ENCODE measurements at places on chromosomes 3 and 15.

- DNase-seq: no peak
Observed at GRCh38 chr3:114958930-114959329, 188.2 kb downstream of the ZBTB20 start.

GRCh38 chr3:123700791-123701722 lies 116.2 kb upstream of the HACD2 start:
- DNase-seq: no peak

DNA sequence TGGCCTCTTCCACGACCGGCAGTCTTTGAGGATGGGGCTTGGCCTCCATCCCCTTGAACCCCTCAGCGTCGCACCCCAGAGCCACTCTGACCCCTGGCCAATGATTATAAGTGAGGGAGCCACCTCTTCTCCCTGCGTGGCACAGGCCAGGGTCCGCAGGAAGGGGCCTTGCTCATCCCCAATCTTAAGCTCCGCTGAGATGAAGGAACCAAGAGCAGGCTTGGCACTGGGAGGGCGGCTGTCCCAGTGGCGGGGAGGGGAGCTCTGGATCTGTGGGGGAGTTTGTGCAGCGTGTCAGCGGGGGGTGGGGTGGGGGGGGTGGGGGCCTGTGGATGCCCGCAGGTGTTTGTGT lies 13.8 kb upstream of the ADPGK start:
- DNase-seq: no peak

DNA sequence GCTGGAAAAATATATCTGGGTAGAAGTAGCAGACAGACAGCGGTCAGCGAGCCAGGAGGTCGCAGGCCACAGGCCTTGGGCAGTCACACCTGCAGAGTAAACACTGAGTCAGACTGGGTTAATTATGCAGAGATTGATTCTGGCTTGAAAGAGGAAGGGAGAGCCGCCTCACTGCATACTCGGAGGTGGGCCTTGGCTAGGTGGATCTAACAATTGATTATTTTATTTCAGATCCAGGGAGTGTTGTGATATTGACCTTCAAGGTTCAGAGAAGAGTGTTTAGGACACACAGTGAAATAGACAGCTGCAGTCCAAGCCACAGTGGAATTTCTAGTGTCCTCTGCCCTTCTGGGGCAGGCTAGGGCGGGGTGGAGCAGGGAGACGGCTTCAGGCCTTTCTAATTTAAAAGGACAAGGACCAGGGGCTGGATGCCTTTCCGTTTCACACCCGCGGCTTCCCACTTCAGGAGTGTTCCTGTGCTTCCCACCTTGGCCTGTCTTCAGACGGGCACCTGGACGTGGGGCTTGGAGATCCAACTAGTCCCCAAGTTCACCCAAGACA lies 237.3 kb downstream of the XXYLT1 start:
- DNase-seq: no peak

- no peak for DNase-seq
Observed at GRCh38 chr3:172938788-172939187, 188.3 kb downstream of the ECT2 start.
